ENCODE measurements at places on chromosomes 1 and 21.

DNA sequence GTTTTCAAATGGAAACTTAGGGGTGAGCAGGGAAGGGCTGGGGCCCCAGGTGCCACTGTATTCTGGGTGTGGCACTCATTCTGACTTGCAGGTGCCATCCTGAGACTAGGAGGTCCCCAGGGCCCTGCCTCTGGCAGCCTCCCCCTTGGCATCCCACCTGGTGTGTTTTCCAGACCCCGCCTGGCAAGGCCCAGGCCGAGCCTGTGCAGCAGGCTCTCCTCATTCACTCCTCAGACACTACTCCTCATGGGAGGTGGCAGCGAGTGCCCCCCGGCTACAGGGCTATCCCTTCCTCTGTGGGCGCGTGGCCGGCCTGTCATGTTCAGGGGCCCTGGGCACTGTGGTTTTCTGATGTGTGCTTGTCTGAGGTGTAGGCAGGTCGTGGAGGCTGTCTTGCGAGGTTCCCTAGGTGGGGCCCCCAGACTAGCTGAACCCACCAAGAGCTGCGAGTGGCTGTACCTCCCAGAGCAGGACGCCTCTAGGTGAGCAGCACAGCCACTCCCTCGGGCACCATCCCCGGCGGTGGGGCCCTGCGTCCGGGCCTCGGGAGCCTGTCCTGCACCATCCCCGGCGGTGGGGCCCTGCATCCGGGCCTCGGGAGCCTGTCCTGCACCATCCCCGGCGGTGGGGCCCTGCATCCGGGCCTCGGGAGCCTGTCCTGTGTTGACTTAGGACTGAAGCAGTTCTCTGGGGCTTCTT lies 13.2 kb downstream of the SLX9 start:
- no peak for DNase-seq

DNA sequence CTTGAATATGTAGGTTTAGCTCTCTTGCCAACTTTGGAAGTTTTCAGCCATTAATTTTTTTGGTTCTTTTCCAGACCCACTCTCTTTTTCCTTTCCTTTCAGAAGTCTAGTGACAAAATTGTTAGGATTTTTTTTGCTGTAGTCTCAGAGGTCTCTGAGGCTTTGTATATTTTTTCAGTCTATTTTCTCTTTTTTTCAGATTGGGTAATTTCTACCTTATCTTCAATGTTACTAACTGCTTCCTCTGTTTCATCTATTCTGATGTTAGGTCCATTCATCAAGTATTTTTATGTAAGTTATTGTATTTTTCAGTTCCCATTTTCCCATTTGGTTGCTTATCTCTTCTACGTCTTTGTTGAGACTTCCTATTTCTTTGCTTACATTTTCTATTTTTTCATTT lies 15.7 kb downstream of the RGS2 start:
- no peak for DNase-seq

DNA sequence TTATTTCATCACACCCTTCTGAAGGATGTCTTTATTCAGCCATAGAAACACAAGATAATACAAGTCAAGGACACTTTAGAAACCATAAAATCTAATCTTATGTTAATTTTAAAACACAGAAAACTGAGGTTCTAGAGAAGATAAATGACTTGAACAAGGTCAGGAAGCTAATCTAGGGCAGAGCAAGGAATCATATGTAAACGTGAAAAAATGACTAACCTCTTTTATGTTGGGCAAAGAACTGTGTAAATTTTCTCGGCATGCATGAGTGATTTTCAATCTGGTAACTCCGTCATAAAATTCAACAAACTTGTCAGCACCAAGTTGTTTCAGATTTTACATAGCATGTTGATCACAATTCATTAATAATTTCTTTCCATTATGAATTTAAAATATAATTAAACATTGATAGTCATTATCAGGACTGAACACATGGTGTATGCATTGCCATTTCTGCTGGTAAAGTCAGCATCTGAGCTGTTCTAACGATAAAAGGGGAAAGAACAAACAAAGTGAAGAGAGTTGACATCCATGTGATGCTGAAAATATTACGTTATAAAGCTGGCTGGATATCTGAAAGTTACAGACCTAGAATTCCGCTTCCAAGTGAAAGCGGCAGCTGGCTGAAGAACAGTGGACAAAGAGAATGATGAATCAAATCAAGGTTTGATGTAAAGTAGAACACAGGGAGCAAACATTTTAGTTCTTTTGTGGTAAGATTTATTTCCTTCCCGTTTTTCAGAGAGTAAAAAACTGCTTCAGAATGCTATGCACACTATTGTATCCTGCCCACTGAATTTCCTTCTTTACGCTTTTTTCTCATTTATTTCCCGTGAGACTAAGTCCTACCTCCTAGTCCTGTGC lies 1037.4 kb upstream of the TMPRSS15 start:
- DNase-seq = no peak

DNA sequence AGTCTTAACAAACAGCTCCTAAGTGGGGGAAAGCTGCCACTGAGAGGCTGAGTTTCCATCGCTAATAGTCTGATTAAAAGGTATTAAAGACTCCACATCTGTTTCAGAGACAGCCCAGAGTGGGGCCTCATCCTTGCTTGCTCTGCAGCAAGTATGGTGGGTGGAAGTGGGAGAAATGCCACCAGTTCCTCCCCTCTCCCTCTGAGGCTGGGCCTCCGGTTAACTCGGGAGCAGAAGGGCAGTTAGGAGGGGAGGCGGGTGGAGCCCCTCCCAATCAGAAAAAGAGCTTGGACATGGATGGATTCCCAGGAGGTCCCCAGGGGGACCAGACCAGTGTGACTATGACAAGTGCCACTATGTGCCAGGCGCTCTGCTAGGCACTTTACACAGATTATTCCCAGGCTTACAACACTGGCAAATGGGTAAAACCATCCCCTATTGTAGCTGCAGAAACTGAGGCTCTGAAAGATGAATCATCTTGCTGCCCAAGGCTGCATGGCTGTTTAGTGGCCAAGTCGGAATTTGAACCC lies 11.4 kb upstream of the ASCL5 start:
- no peak for DNase-seq

DNA sequence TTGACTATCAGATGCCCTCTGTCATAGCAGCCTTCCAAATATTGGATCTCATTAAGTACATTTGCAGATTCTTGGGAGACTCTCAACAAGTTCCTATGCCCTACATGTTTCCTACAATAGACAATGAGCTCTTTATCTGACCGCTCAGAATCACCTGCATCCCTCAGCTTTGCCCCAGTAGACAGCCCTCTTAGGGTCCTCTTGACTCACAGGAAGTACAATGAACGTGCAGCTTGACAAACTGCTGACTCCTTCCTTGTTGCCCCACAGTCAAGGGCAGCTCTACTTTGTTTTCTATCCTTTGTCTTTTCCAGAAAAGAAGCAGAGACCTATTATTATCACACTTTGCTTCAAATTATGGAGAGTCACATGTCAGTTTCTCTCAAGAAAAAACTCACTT lies 27.6 kb downstream of the SLC44A5 start:
- no peak for DNase-seq

DNA sequence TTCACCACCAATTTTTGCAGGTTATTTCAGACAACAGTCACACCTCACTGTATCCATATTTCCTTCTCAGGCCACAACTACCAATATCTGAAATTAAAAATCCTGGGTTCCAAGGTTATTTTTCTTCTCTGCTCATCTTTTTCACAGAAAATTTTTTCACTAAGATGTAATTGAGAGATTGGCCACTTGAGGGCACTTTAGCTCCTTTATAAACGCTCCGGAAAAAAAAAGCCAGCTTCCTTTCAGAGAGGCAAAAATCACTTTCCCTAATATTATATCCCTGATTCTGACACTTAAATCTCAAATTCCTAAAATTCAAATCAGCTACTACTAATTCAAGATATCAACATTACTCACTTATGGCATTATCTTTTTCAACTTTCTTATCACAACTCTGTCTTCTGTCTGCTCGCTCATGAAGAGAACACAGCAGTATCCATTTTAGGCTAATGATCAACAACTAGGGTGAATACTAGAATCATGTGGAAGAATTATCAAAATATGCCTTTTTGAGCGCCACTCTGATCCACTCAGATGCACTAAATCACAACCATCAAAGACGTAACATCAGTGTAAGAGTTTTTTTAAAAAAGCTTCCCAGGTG lies 101.4 kb upstream of the RGS1 start:
- DNase-seq = no peak

GRCh38 chr1:28035420-28035819 lies 53.0 kb downstream of the EYA3 start:
- no peak for DNase-seq

- DNase-seq = no peak
Observed at GRCh38 chr1:37131281-37131680, 97.0 kb upstream of the GRIK3 start.

DNA sequence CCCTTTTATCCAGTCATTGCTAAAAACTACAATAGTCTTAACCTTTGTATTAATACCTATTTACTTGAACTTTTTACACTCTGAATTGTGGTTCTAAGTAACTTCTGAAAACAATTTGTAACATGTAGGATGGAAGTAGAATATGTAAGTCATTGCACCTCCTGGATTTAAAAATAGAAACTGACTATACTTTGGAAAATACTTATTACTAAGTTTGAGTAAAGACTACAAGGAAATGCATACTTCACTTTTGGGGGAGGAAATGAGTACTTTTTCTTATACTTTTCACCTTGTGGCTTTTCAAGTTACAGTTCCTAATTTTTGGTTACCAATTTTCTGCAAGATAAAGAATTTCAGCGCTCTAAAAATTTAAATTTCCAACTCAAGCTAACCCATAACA lies 8.7 kb downstream of the RGS18 start:
- no peak for DNase-seq

GRCh38 chr1:216778737-216779136 lies 55.5 kb upstream of the ESRRG start:
- DNase-seq = no peak

All from stimulated activated CD8-positive, alpha-beta memory T cell treated with anti-CD3 and anti-CD28 coated beads, Interleukin-7, amount 100 ng/mL, for 1 hour (primary cell).